ENCODE measurements at places on chromosomes 6 and 20.

DNA sequence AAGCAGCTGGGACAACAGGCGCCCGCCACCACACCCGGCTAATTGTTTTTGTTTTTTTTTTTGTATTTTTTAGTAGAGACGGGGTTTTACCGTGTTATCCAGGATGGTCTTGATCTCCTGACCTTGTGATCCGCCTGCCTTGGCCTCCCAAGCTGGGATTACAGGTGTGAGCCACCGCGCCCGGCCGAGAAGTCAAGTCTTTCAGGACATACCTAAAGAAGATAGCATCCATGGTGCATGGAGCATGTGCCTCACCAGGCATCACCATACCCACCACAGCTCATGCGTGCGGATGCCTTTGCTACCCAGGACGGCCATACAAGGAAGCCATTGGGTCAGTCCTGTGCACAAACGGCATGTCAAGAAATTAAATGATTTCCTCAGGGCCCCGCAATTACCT is 60.8 kb downstream of the DACT2 start:
- no peak for DNase-seq

DNA sequence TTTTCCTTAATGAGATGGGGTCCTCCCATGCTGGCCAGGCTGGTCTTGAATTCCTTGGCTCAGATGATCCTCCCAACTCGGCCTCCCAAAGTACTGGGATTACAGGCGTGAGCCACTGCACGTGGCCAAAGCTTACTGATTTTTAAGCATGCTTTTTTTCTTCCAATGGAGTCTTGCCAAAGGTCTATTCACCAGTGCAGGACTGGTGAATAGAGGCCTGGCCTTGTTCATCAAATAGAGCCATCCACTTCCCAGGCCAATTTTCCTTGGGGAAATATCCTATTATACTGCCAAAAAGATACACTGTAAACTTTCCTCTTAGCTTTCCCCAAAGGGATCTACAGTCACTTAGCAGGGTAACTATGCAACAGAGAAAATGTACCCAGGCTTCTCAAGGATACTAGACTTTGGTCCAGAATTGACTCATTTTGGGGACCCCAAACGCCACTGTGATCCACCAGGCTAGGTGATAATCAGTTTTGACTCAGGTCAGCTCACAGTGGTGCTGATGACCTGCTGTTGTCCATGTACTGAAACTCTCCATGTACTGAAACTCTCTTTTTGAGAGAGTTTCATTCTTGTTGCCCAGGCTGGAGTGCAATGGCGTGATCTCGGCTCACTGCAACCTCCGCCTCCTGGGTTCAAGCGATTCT is 91.8 kb downstream of the REPS1 start:
- no peak for DNase-seq

DNA sequence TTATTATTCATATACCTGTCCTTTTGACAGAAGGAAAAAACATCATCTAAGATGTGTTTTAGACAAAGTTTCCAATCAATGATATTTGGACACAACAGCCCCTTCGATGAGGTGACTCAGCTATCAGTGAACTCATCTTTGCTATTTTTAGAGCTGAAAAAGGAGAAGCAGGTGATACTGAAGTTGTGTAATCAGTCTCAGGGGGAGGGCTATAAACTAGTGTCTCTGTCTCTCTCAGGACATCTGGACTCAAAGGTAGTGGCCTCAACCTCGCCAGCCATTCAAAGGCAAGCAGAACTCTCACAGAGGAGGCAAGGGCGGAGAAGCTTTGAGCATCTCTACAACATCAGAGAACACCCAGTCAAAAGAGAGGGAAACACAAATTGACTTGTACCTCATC is 135.4 kb downstream of the BFSP1 start:
- DNase-seq: no peak

DNA sequence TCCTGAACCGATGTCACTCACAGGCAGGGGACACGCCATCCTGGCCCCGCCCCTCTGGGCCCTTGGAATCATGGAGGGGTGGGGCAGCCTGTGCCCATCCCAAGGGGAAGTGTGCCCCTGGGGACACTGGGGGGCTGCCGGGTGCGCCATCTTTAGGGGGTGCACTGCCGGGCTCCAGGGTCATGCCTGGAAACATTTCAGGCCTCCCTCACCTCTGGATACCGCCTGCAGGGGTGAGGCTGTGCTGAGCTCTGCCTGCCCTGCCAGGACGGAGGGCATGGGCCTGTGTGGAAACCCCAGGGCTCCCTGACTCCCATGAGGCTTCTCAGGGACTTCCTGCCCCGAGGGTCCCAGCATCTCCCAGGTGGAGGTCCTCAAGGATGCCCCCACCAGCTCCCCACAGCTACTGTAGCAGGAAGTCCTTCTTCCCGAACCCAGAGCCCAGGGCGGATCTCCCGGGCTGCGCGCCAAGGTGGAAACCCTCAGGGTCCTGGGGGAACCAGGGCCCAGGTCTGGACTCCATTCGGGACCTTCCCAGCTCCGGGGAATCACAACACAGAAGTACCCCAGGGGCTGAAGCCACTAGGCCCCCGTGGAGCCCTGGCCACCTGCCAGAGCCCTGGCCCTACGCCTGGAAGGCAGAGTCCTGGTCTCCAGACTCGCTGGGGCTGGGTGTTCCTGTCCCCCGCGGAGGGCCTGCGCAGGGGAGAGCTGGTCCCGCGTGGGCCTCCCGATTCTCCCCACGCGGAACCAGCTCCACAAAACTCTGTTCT is 15.6 kb downstream of the CHRNA4 start:
- no peak for DNase-seq

- no peak for DNase-seq
Observed at GRCh38 chr6:169108753-169109152, 144.9 kb downstream of the THBS2 start.

GRCh38 chr20:31720486-31721407 is 1.9 kb downstream of the BCL2L1 start:
- DNase-seq: no peak

GRCh38 chr20:44695295-44695673 is 19.9 kb upstream of the CCN5 start:
- DNase-seq: no peak

DNA sequence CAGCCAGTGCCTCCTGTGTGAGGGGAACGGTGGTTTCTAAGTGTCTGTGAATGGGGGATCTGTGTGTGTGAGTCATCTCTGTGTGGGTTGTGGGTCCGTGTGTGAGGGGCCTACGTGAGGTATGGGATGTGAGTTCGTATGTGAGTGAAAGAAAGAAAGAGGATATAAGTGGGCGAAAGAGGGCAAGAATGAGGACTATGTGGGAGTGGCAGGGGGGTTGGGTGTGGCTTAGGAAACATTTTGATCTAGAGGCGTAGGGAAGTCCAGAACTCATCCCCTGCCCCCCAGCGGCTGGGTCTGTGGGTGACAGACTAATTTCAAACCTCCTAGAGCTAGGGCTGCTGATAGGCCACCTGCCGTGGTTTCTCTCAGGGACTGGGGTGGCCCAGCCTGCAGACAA is 35.5 kb downstream of the DHX35 start:
- DNase-seq: no peak

- DNase-seq: no peak
Observed at GRCh38 chr20:62220666-62221568, 839 bp upstream of the HRH3 start.

DNA sequence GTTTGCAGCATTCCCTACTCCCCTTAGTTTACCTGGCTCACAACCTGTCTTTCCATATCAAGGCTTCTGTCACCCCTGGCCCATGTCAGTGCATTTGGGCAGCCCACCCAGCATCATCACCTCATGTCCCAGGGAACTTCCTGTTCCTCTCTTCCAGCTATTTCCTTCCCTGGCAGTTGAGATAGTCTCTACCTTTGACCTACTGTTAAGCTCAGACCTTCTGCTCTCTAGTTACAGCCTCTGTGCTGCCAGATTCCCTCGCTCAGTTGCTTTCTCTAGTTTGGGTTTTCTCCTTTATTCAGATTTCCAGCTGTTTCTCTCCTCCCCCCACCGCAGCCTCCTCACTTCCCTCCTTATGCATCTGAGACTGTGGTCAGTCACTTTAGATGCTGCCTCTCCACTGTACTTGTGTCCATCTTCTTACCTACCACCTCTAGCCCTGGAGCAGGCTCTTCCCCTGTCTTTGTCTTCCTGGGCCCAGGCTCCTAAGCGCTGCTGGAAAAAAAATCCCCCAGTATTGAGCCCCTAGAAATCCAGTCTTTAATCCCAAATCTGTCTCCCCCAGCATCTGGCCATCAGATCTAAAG is 16.3 kb downstream of the PTPN1 start:
- DNase-seq: no peak

DNA sequence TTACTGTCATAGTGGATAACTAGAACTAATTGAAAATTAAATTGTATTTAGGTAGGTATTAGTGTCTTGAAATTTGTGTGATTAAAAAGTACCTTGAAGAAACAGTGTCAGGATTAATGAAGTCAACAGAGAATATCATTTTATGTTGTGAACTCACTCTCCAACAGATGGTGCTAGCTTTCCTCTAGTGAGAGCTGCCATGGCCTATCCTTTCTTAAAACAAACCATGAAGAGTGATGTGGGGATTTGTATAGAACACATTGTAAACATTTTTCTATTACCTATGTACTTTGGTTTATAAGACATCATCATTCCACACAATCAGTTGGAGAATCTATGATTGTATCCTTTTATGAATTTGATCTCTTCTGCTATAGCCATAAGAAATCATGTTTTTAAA is 4.8 kb upstream of the SRSF12 start:
- DNase-seq: peak; percentile 14

GRCh38 chr20:8535403-8536261 is 403.6 kb downstream of the PLCB1 start:
- no peak for DNase-seq

DNA sequence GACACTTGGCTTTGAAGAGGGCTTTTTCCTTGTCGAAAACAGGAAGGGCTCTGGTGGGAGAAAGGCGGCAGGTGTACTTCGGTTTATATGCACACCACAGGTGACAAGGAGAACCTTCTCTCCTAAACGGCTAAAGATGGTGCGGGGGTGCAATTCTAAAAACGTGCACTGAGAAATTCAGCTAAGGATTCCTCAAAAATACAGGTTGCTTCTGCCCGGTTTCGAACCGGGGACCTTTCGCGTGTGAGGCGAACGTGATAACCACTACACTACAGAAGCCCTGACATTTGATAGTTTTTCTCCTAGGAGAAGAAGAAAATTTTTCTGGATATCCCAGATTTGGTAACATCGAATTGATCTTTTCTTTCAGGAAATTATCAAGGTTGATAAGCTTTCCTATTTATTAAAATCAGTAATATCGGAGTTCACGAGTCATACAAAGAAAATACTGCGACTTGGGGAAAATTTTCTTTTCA is 32.0 kb downstream of the POM121L2 start:
- DNase-seq: no peak

- no peak for DNase-seq
Observed at GRCh38 chr6:119514345-119514744, 164.8 kb upstream of the MAN1A1 start.

GRCh38 chr6:167311286-167311685 is 13.6 kb upstream of the TTLL2 start:
- no peak for DNase-seq

DNA sequence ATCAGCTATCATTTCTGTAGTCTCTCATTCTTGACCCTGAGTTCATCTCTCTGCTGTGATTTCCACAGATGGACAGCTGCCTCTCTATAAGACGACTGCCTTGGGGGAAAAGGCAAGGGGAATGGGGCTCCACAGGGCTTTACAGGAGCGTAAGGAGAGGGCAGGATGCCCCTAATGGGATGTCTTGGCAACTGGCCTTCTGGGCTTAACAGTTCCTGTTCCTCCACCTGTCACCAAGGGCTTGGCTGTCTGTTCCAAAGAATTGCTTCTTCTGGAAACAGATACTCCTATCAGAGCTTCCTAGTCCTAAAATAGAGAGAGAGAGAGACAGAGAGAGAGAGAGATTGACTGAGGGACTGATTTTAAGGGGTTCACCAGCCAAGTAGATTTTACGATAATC is 181.9 kb downstream of the TMEM200A start:
- DNase-seq: no peak

- no peak for DNase-seq
Observed at GRCh38 chr6:13561624-13562267, 12.7 kb upstream of the SIRT5 start.

GRCh38 chr6:56534680-56535419 is 107.8 kb downstream of the DST start:
- no peak for DNase-seq

- no peak for DNase-seq
Observed at GRCh38 chr20:1734269-1734858, 76.8 kb upstream of the SIRPG start.

- no peak for DNase-seq
Observed at GRCh38 chr6:41228616-41229015, 467 bp downstream of the TREML4 start.

GRCh38 chr6:30009113-30009512 is 52.0 kb upstream of the POLR1H start:
- no peak for DNase-seq

- no peak for DNase-seq
Observed at GRCh38 chr6:42294759-42295158, 77.1 kb upstream of the MRPS10 start.

DNA sequence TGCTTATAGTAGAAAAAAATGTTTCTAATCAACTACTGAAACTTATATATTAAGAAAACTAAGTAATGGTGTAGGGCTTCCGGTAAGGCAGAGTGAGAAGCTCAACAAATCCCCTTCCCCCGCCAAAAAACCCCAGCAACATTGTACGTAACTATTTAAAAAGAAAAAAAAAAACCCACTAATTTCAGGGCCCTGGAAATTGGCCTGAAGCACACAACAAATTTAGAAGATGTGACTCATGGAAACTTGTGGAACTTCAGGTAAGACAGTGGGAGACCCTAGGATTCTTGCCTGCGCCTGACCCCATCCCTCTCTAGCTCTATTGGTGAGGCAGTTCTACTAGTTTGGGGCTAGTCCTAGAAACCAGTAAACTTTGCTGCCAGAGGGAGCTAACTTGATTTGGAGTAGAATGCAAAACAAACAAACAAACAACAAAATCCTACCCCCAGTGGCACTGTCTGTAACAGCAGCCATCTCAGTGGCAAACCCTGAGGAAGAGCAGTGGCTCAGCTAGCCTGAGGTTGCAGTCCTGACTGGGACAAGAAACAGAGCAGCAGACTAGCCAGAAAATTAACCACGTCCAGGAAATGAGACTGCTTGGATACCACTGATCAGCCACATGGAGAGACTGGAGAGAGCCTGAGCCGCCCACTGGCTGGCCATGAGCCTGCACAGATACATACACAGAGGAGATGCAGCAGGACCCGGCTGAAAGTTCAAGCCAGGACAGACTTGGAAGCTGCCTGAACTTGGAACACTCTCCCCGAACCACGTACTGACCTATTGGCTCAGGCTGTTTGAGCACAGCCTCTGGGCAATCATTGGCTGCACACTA is 135.1 kb downstream of the TBXT start:
- DNase-seq: no peak

All from HFF-Myc (cell line).